ENCODE measurements at places on chromosomes 7 and 10.

DNA sequence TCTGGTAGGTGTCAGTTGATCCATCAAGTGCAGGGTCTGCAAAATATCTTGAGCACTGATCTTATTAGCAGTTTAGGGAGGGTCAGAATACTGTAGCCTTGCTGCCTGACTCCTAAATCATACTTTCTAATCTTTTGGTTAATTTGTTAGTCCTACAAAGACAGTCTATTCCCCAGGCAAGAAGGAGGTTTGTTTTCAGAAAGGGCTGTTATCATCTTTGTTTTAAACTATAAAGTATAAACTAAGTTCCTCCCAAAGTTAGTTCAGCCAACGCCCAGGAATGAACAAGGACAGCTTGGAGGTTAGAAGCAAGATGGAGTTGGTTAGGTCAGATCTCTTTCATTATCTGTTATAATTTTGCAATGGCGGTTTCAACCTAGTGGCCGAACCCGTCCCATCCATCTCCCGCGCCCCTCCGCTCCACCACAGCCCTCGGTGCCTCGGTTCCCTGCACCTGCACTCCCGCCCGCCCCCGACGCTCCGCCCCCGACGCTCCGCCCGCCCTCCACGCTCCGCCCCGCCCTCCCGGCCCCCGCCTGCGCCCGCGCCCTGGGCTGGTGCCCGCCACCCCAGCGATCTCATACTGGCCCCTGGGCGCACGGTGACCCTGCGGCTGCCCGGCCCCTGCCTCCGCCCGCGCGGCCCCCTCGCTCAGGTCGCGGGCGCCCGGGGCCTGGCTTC, at the start of gene ADCK2:
ADCK2 (plus strand) TSS at position 564 of the 681 bp plus-strand sequence. CDS start 386 bp downstream, outside the sequence.
- no peak for DNase-seq

DNA sequence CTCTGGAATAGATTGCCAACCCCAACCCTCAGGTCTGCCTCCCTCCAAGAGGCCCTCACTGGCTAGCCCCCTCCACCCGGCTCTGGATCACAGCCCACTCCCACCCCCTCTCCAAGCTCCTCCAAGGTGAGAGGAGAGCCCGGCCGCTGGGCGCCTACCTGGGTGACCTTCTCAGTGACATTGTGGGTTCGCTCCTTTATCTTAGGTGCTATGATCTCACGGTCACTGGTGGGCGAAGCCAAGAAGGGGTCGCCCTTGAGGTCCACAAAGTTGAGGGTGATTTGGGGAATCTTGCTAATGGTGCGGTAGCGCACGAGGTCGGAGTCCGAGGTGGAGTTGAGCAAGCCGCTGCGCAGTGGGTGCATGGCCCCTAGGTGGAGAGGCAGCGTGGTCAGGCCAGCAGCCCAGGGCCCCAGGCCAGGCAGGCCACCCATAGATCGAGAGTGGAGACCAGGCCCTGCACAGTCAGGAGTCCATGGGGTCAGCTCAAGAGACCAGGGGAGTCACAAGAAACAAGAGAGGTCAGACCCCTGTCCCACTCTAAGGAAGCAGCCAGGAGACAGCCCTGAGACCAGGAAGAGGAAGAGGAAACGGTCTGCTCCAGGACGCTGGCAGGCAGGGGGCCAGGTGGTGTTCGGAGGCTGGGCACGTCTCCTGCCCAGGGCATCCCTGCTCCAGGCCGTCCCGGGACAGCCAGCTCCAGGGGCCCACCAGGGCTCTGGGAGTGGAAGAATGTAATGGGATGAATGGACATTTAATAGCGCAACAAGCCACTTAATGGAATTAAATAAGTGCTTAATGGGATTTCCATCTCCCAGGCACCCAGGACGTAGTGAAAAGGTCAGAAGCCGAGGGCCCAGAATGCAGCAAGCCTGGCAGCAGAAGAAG, 20.7 kb downstream of the KCNH2 start:
- DNase-seq, result no peak

DNA sequence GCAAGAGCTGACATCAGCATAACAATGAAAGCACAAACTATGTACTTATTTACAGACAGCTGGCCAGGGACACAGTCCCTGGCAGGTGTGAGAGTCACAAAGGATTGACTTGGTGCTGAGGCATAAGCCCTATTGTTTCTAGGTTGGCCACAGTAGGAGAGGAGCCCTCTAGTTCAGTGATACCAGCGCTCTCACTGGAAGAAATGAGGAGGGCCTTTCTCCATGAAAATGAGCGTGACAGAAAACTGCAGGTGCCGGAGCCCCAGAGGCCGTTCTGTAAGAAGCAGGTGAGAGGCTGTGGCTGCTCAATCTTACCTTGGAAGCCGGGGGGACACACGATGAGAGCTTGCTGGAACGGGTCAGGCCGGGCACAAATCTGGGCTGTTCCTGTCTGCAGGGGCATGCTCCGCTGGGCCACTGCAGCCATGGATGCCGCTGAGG, 90.5 kb downstream of the CLEC2L start:
- DNase-seq, result no peak

DNA sequence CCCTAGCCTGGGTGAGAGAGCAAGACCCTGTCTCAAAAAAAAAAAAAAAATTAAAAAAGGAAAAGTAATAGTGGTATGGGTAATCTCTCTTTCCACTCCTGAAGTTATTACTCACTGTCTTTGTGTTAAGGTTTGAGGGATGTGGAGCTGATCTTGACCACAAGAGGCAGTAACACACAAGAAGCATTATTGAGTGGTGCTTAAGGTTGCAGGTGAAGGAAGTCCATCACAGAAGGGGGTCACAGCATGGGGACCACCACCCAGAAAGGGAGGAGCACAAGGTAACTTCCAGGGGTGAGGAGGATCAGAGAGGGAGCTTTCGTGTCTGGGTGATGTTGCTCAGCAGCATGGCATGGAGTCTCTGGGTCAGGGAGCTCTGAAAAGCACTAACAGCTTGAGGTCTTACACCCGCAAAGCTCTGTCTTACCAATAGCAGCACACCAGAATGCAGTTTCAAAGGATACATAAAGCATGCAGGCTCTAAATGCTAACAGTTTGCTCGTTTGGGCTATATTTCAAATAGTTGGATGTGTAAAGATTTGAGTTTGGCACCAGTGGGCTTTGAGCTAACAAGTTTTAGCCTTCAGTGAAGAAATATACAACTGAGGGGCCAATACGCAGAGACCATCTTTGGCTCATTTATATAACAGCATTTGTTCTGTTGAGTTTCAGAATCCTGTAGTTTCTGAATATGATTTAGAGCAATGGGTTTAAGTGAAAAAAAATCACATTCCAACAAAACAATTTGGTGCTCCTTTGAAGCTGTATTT, 100.4 kb upstream of the DNAJC1 start:
- DNase-seq, result no peak

DNA sequence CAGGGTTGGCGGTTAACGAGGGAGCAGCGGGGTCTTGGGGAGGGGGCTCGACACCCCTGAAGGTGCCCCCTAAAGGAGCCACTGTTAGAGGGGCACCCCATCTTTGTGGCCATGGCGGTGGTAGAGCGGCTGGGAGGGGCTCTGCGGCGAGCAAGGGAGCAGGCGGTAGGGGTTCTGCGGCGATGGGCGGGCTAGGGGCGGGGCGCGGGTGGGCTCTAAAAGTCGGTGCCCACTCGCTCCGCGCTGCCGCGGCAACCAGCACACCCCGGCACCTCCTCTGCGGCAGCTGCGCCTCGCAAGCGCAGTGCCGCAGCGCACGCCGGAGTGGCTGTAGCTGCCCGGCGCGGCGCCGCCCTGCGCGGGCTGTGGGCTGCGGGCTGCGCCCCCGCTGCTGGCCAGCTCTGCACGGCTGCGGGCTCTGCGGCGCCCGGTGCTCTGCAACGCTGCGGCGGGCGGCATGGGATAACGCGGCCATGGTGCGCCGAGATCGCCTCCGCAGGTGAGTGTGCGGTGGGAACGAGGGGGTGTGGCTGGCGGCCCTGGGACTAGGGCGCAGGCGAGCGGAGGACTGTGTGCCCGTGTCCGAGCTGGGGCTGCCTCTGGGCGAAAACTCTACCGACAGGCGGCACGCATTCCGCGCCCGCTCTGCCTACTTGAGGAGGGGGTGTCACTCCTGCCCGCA, at the start of gene MEST:
MEST (plus strand) TSS at position 245 of the 682 bp plus-strand sequence; CDS start at position 474, 229 bp downstream.
- DNase-seq, result no peak

DNA sequence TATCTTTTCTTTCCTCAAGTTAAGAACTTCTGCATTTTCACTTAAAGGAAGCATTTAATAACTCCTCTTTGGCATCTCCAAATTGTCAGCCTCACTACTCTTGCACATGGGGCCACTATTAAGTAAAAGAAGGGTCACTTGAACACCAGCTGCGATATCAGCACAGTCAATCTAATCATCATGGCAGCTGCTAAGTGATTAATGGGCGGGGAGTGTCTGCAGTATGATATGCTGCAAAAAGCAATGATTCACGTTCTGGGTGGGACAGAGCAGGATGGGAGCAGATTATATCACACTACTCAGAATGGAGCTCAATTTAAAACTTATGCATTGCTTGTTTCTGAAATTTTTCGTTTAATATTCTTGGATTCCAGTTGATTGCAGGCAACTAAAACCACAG, 447.4 kb upstream of the PFKP start:
- no peak for DNase-seq

DNA sequence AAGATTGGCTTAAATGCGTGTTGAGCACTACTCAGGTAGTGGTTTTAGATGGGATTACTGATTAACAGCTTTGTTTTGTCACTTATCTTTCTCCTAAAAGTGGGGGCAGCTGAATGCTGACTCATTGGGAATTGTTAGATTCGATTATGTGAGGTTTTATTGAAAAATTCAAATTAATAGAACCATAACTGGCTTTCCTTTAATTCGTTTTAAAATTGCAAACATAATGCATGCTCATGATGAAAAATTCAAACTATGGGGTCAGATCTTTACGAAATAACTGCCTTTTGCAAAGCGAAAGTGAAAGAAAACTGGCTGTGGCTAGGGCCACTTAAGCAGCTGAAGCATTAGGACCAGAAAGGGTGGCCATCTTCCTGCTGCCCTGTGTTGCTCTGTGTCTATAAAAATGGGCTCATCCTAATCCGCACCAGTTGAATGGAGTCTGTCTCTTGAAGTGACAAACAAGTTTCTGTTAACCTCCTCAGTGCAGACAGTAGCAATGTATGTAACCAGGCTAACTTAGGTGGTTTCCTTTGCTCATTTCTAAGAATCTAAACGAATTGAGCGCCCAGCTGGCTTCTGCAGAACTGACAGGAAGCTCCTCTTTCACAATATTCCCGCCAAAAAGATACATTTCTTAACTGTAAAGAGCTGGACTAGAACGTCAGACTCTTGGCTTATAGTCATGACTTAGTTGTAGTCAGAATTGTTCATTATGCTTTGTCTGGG, 27.8 kb downstream of the DENND10 start:
- no peak for DNase-seq
